T-helper 2 cell (primary cell): ENCODE measurements at places on chromosomes 13 and 19.

DNA sequence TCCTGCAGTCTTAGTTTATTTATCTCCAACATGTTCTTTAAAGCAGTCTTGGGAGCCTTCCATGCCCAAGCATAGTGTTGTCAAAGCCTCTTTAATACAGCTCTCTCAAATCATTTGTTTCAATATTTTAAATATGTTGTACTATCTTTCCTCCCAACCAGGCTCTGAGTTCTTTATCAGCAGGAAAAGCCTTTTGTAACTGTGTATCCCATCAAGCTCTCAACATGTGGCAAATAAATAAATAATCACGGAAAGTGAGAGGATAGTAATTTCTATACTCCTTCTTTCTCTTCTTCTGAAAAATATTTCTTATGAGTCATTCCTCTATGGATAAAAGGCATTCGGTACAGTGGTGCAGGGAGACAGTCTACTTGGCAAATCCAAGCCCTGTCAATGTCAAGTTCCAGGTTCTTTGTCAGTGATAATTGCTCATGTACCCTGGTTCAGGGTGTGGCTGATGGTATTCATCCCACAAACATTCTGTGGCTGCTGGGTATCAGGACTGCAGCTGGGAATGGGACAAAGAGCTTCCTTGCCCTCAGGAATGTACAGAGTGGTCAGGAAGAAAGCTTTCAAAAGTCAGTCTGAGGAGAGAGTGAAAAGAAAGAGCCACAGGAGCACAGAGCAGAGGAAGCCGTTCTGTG, 384.3 kb downstream of the EFNB2 start:
- DNase-seq: no peak

- no peak for DNase-seq
Observed at GRCh38 chr13:27562457-27562856, 57.9 kb downstream of the LNX2 start.

- no peak for DNase-seq
Observed at GRCh38 chr19:5115351-5115750, 146.4 kb downstream of the KDM4B start.

DNA sequence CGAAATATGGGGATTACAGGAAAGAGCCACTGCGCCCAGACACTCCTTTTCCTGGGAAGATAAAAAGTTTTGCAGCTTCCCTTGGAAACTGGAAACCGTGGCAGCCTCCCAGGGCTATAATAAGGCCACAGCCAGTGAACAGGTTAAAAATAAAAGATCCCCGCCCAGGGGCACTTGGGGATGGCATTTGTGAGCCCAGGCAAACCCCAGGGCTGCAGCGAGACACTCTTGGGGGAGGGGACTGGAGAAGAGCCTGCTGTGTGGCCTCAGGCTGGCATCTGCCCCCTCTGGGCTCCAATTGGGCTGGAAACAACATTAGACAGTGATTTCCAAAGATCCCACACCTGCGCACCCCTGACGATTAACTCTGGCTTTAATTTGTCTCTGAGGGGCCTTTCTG, 11.2 kb downstream of the FEM1A start:
- no peak for DNase-seq

DNA sequence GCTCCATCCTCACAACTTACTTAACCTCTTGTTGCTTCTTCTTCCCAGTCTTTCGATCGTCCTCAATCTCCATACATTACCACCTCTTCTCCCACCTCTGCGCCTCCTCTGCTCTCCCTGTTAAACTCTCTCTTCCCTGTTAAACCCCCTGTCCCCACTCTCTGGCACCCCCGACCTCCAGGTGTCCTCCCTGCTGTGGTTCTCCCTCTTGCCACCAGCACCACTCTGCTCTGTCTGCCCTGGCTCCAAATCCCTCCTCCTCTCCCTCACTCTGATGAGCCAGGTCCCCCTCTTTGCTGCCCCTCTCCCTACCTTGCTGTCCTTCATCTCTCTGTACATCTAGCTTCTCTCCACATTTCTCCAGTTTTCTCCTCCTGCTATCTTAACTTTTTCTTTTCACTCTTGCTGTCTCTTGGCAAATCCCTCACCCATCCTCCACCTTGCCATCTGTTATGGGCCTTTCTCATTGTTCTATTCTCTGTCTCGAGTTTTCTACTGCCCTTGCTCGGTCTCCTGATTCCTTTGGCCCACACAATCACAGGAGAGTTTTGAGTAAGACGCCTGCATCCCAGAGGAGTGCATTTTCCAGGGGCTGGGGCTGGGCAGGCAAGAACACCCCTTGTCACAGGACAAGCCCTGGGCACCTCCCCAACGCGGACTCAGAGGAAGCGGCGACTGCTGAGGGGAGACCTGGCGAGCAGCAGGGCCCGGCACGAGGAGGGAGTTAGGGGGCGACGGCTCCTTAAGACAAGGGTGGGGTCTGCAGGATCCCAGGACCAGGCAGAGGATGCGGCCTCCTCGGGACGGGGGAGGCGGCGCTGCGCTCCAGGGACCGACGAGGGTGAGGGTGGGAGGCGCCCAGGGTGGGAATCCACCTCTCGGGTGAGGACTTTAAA, 21.4 kb upstream of the ERVV-1 start:
- DNase-seq: no peak

- DNase-seq: no peak
Observed at GRCh38 chr13:45411631-45412030, 6.5 kb downstream of the SLC25A30 start.

DNA sequence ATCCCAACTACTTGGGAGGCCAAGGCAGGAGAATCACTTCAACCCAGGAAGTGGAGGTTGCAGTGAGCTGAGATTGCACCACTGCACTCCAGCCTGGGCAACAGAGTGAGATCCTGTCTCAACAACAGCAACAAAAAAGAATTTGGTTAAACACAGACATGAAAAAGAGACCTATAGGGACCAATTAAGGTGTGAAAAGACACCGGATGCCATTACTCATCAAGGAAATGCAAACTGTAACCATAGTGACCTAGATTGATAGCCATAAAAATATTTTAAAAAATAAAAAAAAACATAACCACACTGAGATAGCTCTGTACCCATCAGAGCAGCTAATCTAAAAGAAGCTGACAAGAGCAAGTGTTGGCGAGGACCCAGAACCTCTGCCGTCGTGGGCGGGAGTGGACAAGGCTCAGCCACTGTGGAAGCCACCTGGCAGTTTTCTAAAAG, 37.1 kb upstream of the ISYNA1 start:
- no peak for DNase-seq

DNA sequence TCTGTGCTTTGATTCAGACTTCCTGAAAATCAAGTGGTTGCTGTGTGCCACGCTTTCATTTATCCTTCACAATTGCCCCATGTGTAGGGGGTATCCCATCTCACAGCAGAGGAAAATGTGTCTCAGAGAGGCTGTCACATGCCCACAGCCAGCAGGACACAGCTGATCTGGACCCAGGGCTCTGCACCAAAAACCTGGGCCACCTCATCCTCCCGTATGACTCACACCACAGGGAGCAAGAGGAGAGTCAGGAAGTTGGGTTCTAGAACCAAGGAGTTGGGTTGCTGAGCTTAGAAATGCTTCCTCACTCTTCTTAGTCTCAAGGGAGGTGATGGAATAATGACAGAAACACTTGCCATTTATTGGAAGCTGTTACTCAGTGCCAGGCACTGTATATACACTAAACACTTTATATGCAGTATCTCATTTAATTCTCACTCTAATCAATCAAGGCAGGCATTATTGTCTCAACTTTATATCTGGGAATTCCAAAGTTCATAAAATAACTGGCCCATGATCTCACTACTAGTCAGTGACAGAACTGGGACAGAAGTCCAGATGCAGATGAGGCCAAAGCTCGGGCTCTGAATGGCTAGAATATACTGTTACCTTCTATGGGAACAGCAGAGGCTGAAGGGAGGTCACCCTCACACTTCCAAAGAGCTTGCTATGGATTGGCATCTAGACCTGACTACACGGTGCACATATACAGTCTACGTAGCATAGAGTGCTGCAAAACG, 47.7 kb upstream of the ATP12A start:
- DNase-seq: no peak

DNA sequence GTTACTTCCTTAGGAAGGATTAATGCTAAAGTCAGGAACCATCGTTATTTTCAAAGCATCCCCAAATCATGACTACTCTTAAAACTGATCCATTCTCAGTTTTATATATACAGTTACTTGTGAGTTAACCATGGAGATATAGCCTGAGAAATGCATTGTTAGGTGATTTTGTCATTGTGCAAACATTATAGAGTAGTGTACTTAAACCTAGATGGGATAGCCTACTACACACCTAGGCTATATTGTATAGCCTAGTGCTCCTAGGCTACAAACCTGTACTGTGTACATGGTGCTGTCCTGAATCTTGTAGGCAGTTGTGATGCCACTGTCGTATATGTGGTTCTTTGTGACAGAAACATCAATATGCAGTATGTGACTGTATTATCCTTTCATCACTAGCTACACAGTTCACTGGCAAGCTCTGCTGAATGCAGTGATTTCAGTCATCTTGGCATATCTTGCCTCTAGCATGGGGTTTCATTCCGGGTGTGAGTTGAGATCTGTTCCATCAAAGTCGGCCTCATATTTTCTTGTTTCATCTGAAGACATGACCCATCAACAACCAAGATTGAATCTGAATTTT, 45.3 kb downstream of the CDK8 start:
- DNase-seq: no peak

DNA sequence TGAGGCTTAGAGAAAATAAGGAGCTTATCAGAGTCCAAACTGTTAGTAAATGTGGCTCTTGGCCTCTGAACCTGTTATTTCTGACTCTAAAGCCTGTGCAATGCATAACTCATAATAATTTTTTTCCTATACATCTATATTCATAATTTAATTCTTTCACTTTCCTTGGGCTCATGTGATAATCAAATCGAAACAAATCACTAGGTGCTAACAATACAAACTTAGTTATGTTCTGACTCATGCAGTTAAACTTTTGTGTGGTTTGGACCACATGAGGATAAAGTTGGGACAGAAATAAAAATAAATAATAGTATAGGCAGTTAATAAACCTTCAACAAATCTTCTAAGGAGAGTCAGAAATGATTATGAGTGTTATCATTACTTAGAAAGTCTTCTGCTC, 1629.0 kb downstream of the OLFM4 start:
- no peak for DNase-seq

DNA sequence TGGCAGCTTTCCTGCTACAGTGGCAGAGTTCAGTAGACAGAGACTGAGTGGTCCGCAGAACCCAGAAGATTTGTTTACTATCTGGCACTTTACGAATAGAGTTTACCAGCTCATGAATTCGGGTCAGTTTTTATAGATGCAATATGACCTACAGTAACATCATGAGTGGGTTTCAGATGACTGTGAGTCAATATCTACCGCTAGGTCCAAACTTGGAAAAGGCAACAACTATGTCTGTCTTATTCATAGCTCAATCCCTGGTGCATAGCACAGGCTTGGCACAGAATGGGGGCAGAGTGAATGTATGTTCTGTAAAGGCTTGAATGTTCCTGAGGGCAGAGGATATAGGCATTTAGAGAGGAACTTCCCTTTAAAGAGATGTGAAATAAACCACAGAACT, 65.2 kb downstream of the RAP2A start:
- no peak for DNase-seq

- no peak for DNase-seq
Observed at GRCh38 chr13:98525456-98526181, 51.3 kb downstream of the STK24 start.

- DNase-seq: peak; percentile 29
Observed at GRCh38 chr19:343451-343931, 1.1 kb downstream of the MIER2 start.

GRCh38 chr13:31818236-31818635, 78.9 kb downstream of the RXFP2 start:
- no peak for DNase-seq

GRCh38 chr19:37403403-37403802, 32.5 kb downstream of the ZNF527 start:
- no peak for DNase-seq

DNA sequence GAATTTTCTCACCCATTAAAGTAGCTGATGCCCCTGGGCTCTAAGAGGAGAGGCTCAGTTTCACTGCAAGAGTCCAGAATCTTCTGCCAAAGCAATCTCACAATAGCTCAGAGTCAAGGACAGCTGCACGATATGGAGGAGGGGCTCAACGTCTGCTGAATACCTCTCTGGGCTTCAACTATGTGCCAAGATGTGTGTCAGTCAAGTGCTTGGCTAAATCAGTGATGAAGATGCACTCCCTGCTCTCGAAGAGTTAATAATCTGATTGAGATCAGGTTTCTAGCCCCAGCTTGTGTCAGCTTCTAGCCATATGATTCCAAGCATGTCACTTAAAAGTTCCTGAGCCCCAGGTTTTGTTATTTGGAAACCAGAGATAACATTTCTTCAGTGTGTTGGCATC, 46.8 kb downstream of the KLF12 start:
- DNase-seq: no peak

- no peak for DNase-seq
Observed at GRCh38 chr13:25652764-25653163, 281.0 kb downstream of the ATP8A2 start.

- no peak for DNase-seq
Observed at GRCh38 chr19:39140594-39140993, 15.0 kb downstream of the PAK4 start.

GRCh38 chr13:44365008-44365407, 8.6 kb upstream of the SERP2 start:
- no peak for DNase-seq

- peak; percentile 30 for DNase-seq
Observed at GRCh38 chr19:49157445-49158224, at the start of gene TRPM4. Gene TRPM4, plus strand, starts transcription at chr19:49157792. Its CDS starts 75 bp downstream, at chr19:49157867.

GRCh38 chr13:27524981-27525975, 74.9 kb upstream of the MTIF3 start:
- DNase-seq: no peak

DNA sequence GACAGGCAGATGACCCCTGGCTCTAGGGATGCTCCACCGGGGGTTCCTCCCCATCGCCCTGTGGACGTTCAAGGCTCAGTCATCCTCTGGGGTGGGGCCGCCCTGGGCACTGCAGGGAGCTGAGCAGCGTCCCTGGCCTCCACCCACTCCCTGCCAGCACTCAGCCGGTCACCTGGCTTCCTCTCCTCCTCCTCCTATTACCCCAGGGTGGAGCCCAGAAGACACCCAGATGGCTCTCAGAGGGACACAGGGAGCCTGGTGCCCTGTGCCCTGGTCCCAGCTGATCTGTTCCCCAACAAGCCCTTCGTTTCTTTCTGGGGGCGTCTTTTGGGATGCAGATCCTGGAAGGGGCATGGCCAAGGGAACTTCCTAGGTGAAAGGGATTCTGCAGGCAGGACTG, 3.7 kb upstream of the MKNK2 start:
- no peak for DNase-seq

DNA sequence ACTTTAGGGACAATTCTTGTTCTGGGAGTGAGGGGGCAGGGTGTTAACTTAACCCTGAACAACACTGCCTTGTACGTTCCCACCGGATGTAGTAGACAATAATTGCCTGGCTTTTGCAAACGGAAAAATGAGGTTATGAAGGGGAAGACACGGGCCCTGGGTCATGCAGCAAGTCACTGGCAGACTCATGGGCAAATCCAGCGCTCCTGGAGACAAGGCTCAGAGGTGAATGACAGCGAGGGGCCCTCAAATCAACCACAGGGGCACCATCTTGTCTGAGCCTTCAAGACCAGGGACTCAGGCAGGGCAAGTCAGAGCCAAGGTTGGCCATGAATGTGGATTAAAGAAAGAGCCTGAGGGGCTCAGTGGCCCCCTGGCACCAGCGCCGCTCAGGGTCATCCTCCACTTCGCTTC, 2.8 kb downstream of the RASA3 start:
- DNase-seq: peak; percentile 37
